CD4-positive, alpha-beta T cell treated with Interferon alpha-2 for 1 hour (primary cell): ENCODE measurements at places on chromosomes 13 and 19.

DNA sequence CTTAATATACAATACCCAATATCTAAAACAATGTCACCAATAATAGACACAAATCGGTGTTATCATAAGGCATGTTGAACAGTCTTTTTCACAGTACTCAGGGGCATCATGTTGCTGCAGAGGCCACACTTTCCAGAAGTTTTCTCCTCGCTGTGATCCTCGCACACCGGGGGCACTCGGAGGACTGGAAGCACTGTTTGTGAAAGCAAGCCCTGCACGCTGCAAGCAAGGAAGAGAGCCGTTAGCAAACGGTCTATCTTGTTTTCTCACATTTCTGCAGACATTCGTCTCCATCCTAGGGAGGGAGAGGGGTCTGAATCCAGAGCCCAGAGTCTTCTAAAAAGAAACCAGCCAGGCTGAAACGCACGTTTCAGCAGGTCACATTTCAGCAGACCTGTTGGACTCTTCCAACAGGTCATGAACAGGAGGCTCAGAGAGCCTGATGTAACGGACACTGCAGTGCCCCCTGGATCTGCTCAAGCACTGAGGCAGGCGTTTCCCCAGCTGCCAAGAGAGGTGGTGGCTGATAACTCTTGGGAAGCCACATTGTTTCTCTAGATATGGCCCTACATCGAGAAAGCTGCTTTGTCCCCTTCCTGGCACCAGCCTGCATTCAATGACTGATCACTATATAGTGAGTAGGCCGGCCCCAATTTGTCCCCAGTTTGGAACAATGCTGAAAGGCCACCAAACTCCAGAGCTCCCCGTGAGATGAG, 43.6 kb downstream of the RUBCNL start:
- no peak for DNase-seq

DNA sequence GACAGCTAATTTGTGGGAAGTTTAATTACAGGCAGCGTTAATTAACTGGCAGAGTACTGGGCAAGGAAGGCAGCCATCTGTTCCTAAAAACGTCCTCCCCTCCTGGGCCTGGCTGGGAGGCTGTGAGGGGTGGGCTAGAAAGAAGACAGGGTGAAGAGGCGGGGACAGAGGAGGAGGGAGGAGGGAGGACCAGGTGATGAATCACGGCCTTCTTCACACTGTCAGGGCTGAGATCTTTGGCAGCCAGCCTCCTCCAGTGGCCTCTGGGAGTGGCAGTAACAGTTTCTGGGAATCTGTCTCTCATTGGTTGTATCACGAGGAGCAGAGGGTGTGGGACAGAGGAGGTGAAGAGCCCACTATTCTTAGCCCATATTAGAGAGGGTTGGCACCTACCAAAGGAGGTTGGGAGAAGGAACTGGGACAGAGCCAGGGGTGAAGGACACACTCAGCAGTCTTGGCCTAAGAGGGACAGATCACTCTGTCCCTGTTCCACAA, 9.6 kb upstream of the ZNRF4 start:
- no peak for DNase-seq

DNA sequence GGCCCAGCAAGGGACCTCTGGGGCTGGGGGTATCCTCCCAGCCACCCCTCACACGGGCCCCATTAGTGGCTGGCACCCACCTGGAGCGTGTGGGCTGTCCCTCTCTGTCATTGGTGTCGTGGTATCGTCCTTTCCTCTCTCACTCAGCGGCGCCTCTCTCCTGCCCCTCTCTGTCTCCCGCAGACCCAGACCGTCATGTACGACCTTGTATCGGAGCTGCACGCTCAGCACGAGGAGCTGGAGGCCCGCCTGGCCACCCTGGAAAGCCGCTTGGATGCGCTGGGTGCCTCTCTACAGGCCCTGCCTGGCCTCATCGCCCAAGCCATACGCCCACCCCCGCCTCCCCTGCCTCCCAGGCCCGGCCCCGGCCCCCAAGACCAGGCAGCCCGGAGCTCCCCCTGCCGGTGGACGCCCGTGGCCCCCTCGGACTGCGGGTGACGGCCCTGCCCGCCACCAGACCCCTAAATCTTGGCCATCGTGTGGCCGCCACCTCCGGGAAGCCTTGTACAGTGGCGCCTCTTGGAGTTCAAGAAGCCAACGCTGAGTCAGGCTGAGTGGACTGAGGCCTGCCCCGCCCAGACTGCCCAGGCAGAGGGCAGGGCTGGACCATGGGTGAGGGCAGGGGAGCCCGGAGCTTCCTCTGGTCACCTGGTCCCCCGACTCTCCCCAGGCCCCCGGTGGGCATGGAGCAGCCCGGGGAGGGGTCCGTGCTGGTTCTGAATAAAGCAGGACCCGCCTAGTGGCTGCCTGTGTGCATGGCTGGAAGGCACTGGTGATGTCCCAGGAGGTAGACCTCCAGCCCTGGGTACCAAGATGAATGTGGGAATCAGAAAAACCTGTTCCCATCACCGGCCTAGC, 9.8 kb upstream of the ARRDC2 start:
- DNase-seq = no peak

- no peak for DNase-seq
Observed at GRCh38 chr13:32790731-32791130, 204.5 kb downstream of the PDS5B start.

GRCh38 chr13:48985756-48986155, 10.0 kb downstream of the FNDC3A start:
- DNase-seq = no peak

DNA sequence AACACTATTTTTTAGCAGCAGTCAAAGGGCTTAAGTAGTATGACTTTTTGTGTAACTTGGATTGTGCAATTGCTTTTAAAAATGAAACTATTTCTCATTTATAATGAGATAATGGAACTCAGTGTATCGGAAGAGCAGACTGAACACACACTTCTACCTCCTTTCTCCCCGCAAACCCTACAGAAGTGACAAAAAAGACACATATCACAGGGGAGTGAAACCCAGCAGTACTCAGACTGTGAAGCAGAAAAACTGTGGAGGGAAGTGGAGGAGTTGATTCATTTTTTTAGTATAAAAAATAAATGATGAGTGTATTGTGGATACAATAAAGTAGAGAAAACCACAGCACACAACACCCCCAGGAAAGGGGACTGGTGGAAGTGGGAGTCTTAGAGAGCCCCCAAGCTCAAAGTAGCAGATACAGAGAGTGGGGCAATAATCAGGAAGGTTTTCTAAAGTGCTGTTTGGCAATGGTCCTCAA, 9.7 kb downstream of the LPAR6 start:
- no peak for DNase-seq

- no peak for DNase-seq
Observed at GRCh38 chr19:46392837-46393236, 20.5 kb downstream of the CCDC8 start.

- DNase-seq = peak; percentile 62
Observed at GRCh38 chr19:3324405-3324856, 42.0 kb upstream of the NFIC start.

- no peak for DNase-seq
Observed at GRCh38 chr13:113170511-113170910, 12.1 kb downstream of the PROZ start.

- no peak for DNase-seq
Observed at GRCh38 chr13:80196756-80197155, 144.2 kb downstream of the SPRY2 start.

DNA sequence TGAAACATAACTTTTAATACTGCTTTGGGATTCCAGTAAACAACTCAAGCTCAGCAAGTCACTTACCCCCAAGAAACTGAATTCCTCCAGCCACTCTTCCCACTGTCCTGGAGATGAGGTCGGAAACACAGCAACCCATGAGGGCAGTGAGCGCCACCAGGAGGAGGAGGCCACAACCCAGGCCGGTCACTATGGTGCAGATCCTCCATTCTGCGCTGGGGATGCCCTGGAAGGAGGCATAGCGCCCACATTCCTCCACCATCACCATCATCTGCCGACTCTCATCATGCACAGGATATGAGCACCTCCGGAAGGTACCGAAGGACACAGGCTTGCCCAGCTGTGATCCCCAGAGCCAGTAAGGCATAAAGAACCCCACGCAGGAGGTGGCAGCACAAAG, 2.2 kb downstream of the LHFPL6 start:
- no peak for DNase-seq

GRCh38 chr13:87128036-87128435, 543.1 kb upstream of the SLITRK5 start:
- no peak for DNase-seq

- DNase-seq = peak; percentile 84
Observed at GRCh38 chr19:6516018-6516658, 14.0 kb upstream of the TUBB4A start.

DNA sequence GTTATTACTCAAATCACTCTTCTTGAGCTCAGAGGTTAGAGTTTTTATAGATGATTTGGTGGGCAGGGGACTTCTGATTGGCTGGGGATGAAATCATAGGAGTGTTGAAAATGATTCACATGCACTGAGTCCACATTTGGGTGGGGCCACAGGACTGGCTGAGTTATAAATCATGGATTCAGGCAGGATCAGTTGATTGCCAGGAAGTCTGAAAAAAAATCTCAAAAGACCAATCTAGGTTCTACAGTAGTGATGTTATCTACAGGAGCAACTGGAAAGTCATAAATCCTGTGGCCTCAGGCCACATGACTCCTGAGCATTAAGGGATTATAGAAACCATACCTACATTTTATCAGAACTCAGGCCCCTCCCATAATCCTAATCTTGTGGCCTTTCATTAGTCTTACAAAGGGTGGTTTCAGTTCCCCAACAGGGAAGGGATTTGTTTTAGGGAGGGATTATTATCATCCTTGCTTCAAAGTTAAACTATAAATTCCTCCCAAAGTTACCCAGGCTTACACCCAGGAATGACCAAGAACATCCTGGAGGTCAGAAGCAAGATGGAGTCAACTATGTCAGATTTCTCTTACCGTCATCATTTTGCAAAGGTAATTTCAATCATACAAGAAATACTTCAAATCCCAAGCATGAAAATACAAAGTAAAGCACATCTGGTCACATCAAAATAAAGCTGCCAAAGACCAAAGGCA, 5.6 kb upstream of the CCDC70 start:
- no peak for DNase-seq

- DNase-seq = no peak
Observed at GRCh38 chr19:8322638-8322997, 1.3 kb downstream of the RPS28 start.

GRCh38 chr19:43338530-43338929, 15.0 kb upstream of the CD177 start:
- DNase-seq = no peak

DNA sequence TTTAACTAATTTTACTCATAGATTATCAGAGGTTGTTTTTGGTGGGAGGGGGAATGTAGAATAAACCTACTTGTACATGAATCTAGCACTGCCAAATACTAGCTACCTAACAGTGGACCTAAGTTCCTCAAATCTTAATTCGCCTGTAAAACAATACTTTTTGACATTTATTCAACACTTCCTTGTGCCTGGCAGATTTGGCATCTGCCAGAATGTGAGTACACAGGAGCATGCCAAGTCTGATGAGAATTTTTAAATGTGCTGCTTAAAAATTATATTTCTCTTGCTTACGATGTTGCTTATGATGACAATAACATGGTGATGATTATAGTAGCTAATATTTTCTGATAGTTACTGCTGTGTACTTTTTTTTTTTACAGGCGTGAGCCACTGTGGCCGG, 240.2 kb upstream of the STARD13 start:
- no peak for DNase-seq

- DNase-seq = no peak
Observed at GRCh38 chr19:1103132-1103707, 574 bp upstream of the GPX4 start.

DNA sequence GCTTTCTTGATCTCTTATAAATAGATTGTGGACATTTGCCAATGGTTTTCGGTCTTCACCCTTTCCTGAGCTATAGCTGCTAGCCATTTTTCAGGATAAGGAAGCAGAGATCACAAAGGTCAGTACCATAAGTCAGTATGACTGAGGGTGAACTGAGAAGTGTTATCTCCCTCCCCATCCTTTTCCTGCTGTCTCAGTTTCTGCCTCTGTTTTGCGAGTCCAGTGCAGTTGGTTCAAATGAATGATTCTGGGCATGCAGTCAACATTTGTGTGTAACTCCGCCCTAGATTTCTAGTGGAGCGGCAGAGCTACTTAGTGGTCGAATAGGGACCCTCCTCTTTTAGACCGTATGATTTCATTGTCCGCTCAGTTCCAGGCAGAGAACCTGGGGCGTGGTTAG, 460.8 kb upstream of the ARGLU1 start:
- no peak for DNase-seq

GRCh38 chr19:44756089-44756562, 7.6 kb downstream of the BCL3 start:
- DNase-seq = no peak

DNA sequence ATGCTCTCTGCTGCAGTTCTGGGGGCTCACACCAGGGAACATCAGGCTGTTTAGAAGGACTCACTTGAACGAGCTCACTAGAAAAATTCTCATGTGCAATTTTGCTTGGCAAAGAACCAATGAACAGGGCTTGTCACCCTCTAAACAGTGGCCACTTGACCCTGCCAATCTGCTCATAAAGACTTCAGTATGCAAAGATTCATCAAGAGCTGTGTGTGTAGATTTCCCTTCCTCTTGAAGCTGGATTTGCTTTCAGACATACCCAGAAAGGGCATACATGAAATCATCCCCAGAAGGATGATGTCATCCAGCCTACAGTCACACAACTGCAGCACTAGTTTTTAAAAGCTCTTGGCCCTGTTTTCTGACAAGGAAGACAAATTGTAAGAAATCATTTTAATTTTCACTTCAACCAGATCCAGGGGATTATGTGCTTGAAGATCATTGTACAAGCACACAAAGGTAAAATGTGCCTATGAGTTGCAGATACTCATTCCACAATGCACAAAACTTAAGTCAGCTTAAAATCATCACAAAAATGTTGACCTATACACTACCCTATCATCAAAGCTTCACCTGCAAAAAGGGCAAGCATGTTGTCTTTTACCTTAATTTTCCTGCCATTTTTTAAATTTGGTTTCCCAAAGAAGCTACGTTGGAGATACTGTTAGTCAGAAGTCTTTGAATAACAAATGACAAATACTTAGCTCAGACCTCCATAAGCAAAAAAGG, 5.2 kb upstream of the STK24 start:
- no peak for DNase-seq

DNA sequence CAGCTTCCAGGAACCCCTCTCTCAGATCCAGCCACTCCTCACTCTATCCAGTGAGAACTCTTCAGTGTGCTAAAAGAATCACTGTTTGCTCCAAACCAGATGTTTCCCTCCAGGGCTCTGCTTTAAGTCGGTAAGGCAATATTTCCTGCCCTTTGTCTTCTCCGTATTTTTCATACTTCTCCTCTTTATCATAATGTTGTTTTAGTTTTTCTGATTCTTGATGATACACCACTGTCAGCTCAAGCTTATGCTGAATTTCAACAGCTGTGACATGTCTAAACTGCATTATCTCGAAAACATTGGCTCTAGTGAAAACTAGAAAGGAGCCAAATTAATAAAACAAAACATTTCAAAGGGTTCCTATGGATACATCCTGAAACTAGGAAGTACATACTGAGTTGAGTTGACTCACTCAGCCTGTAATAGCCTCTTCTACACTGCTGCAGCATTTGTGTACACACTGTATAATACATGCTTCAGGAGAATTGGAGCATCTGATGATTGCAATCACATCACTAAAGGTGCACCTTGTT, 39.8 kb downstream of the GPR180 start:
- DNase-seq = no peak

GRCh38 chr13:113792236-113792770, 33.3 kb downstream of the TMEM255B start:
- no peak for DNase-seq
